ENCODE measurements at places on chromosomes 2 and 18.

DNA sequence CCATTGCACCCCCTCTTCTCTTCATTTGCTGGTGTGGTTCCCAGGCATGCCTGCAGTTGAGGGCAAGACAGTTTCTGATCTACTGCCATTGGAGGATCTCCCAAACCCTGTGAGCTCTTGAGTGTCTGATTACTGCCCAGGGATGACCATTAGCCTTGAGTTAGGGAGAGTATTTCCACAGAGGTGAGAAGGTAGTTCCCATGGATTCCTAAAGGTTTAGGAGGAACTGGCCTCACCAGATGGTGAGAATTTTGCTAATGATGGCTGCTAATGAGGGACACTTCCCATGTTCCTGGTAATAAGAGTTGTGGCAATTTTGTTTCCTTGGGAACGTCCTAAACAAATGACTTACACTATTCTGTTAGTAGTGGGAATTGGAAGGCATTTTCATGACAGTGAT lies 42.5 kb downstream of the PTPRM start:
- DNase-seq, result no peak

- DNase-seq, result no peak
These were observed 372.8 kb downstream of the MTX2 start for GRCh38 chr2:176642074-176642473.

GRCh38 chr2:36541891-36542595 lies 55.9 kb downstream of the FEZ2 start:
- DNase-seq, result no peak

DNA sequence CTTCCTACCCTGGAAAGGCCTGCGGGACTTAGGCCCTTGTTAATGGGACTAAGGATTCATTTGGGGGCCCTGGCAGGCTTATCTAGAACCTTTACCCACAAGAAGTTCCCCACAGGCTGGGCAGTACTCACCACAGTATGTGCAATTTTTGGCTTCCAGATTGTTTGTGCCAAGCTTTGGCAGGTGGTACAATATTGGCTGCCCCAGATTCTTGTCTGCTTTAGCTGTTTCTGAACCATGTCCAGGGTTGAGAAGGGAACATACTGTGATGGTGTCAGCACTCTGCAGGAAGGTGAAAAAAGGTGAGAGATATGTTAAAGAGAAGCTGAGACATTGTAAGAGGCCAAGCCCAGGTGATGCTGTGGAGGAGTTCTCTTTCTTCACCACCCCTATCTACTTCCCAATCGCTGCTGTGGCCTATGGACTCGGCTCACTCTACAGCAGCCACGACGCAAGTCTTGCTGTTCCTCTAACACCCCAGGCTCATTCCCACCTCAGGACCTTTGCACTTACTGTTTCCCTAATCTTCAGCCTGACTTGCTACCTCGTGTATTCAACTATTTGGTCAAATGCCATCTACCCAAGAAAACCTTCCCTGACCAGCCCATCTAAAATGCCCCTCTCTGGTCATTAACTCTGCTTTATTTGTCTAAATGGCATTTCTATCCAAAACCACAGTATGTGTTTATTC lies 9.2 kb downstream of the SLC4A5 start:
- no peak for DNase-seq

- DNase-seq, result no peak
These were observed 14.7 kb upstream of the GPR75 start for GRCh38 chr2:53874401-53874950.

DNA sequence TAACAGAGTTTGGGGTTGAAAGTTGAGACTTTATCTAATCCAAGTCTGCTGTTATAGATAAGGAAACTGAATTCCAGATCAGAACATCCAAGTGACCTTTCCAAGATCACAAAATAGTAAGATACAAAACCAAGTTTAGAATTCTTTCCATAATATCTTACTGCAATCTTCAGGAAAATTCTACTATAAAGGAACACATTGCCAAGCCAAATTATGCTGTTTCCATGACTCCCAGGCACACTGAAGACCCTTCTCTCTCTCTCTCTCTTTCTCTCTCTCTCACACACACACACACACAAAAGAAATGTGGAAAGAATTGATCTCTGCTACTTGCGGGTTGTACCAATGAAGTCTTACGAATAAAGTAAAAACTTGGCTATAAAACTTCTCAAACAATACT lies 398.4 kb downstream of the METTL4 start:
- no peak for DNase-seq

DNA sequence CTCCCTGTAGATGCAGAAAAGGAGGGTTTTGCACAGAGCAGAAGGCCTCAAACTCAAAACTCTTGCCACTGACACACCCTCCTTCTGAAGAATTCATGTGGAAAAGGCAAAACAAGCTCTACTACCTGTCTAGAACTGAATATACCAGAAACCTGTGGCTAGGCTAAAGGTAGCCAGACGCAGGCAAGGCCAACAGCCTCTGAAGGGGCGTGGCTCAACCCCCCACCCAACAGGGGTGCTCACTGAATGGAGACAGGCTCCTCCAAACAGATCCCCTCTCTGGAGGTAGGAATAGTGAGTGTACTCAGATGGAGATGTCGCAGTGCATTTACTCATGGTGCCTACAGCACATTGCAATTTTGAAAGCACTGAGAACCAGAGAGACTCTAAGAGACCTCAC lies 3.0 kb upstream of the STK17B start:
- DNase-seq, result no peak

- peak; percentile 97 for DNase-seq
These were observed at the start of gene MBOAT2 for GRCh38 chr2:9003616-9004337. Gene MBOAT2, minus strand, starts transcription at chr2:9003684. Its CDS starts 70 bp downstream, at chr2:9003614.

- DNase-seq, result no peak
These were observed 182.1 kb upstream of the ZEB2 start for GRCh38 chr2:144702051-144702450.

GRCh38 chr2:110678457-110679336 lies 834 bp upstream of the BUB1 start:
- DNase-seq, result peak; percentile 62

GRCh38 chr2:121284463-121285449 lies at the start of gene TFCP2L1:
Gene TFCP2L1, minus strand, starts transcription at chr2:121285202. Its CDS starts 93 bp downstream, at chr2:121285109.
- DNase-seq, result no peak

DNA sequence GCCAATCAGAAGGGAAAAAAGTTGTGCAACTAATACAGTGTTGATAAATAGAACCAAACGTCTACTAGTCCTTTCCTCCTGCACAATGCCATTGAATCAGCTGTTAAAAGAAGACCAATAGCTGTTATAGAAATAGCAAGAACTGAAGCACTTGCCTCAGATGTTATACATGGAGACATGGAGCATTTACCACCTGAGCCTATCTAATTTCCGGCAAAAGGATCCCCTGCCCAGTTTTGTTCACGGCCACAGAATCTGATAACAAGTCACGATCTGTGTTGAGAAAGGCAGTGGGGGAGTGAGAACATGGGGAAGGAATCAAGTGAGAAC lies 285.4 kb downstream of the ZEB2 start:
- no peak for DNase-seq

DNA sequence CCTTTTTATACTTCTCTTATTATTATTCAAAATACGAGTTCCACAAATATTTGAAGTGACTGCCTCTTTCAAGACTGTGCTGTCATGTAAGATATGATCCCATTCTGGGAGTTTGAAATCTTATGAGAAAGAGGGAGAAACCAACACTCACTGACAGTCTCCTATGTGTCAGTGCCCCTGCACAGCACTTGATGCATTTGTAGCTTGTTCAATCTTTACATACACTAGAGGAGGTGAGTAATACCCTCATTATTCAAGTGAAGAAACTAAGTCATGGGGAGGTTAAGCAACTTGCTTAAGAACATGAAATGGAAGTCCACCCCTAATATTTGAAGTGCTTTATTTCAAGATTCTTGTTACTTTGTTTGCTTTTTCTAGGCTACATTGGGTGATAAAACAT lies 459.5 kb upstream of the FANCL start:
- no peak for DNase-seq

DNA sequence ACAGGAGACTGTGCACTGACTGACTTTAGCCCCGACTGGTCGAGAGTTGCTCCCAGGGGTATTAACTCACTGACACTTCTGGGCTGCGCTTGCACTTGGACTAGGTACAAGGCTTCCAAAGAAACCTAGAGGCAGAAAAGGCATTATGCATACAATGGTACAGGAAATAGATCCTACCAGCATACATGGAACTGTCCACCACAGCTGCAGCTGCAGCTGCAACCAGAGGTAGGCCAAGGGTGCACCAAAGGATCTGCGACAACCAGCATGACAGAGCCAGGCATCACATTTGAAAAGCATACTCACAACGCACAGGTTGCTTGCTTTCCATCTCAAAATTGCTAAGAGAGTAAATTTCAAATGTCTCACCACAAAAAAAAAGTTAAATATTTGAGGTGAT lies 22.6 kb upstream of the PGAP1 start:
- DNase-seq, result no peak

GRCh38 chr2:54420524-54421172 lies 35.5 kb upstream of the SPTBN1 start:
- DNase-seq, result no peak

DNA sequence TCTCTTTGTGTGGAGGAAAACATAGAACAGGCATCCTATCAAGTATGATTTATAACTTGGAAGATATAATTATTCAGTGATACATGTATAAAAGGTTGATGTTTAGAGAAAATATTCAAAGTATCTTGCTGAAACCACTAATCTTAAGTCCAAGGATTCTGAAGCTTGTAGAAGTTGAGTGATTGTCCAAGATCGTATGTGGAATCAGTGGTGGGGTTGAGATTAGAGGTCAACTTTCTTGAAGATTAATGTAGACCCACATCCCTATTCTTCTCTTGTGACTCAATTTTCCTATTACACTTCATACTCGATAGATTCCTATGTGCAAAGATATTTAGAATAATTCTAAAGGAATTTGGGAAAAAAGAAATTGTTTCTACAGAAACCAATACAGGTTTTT lies 1565.9 kb upstream of the ACVR2A start:
- no peak for DNase-seq

- no peak for DNase-seq
These were observed 1.8 kb upstream of the NPAS2 start for GRCh38 chr2:100818003-100818605.

- DNase-seq, result no peak
These were observed 232.7 kb upstream of the REV1 start for GRCh38 chr2:99722476-99722875.

DNA sequence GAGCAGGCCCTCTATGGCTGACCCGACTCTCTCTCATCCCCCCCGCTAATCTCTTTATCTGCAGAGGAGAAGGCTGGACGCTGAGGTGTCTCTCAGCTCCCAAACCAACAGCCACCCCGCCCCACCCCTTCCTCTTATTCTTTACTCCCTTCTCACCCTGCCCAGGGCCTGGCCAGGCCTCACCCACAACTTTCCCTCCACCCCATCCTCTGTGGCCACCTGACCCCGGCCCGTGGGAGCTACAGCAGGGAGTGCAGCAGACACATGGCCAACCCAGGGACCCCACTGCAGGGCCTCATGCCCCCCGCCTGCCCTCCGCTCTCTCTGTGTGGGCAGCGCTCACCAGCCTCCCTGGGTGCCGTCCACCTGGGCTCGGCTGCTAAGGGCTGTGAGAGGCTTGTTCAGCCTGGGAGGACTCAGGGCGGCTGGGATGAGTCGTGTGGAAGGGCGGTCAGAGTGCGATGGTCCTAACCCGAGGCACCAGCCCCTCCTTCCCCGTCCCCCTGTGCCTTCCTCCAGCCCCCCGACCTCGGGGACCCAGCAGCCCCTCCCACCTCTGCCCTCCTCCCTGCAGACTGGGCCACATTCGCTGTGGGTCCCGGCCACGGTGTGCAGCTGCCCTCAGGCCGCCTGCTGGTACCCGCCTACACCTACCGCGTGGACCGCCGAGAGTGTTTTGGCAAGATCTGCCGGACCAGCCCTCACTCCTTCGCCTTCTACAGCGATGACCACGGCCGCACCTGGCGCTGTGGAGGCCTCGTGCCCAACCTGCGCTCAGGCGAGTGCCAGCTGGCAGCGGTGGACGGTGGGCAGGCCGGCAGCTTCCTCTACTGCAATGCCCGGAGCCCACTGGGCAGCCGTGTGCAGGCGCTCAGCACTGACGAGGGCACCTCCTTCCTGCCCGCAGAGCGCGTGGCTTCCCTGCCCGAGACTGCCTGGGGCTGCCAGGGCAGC lies 6.8 kb downstream of the NEU4 start:
- DNase-seq, result no peak

- no peak for DNase-seq
These were observed 90.7 kb downstream of the WDPCP start for GRCh38 chr2:63497576-63497975.

- no peak for DNase-seq
These were observed 31.9 kb downstream of the PRKRA start for GRCh38 chr2:178419123-178419522.

DNA sequence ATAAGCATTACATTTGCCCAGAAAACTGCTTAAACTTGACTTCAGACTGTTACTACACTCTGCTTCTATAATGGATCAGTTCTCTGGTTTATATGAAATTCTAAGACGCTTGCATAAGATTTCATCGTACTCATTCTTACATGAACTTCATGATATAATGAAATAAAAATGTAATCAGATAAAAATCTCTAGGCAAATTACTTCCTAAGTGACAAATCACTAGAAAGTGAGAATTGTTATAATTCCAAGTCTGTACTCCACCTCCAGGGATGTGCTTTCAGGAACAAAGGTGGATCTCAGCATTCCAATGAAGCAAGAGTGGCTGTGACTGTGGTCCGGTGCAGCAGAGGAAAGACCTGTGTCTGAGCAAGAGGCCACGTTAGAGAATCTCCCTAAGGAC lies 226.2 kb downstream of the PIEZO2 start:
- DNase-seq, result no peak

Measured in femur (tissue), 1 donor.